ENCODE measurements at places on chromosomes 2 and 18.

- no peak for DNase-seq
These were observed 1073.4 kb upstream of the ZEB2 start for GRCh38 chr2:145593280-145593679.

GRCh38 chr18:74342416-74343043 is 26.9 kb downstream of the C18orf63 start:
- peak; percentile 51 for DNase-seq

DNA sequence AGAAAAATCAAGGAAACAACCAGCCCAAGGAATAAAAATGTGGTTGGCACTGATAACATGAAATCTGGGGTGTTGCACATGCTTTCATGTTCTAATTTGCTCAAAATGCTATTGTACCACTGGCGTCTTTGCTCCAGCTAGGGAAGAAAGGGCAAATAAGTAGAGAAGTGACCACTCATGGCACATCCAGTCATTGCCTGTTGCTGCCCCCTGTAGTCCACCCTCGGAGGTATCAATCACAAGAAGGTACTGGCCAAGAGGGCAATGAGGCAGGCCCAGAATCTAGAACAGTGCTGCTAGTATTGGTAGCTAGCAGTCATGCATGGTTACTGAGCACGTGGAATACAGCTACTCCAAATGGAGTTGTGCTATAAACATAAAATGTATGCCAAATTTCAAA is 213.4 kb downstream of the CDCA7 start:
- peak; percentile 37 for DNase-seq

GRCh38 chr2:136024616-136025015 is 39.2 kb upstream of the DARS1 start:
- DNase-seq = no peak

GRCh38 chr2:69933839-69934613 is 19.1 kb downstream of the MXD1 start:
- DNase-seq = no peak

DNA sequence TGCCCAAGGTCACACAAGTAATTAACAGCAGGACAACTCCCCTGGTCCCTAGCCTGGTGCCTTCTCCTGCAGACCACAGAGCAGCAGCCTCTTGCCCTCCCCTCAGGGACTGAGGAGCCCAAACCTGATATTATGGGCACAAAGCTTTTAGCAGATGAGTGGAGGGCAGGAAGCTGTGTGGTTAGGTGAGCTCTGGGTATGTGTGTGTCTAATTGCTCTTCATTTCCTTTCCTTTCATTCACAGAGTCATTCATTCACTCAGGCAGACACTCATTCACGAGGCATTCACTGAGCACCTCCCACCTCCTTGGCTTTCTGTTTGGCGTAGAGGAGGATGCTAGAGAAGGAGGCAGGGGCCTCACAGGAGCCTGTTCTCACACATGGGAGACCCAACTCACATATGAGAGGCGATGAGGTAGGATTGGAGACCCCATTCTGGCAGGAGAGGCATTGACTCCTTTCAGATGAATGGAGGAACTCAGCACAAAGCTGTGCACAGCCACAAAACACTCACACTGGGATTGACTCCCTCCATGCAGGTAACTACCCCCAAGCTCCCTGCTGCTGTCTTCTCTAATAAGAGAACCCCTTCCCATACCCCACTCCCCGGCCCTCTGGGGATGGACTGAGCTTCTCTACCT is 306.8 kb upstream of the SKOR2 start:
- no peak for DNase-seq

DNA sequence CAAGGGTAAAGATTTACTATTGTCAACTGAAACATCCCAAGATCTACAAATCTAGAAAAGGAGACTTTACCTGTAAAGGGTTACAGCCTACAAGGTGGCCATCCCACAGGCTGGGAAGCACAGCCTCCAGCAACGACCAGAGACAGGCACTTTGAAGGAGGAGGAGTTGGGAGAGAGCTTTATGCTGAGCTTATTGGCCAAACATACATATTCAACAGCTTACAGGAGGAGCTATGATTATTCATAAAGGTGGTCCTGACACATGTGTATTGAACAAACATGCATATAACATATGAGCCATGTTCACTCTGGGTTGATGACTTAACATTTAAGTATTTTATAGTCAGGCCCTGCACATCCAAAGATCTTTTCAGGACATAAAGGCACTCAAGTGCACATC is 11.1 kb upstream of the ABCA12 start:
- no peak for DNase-seq

DNA sequence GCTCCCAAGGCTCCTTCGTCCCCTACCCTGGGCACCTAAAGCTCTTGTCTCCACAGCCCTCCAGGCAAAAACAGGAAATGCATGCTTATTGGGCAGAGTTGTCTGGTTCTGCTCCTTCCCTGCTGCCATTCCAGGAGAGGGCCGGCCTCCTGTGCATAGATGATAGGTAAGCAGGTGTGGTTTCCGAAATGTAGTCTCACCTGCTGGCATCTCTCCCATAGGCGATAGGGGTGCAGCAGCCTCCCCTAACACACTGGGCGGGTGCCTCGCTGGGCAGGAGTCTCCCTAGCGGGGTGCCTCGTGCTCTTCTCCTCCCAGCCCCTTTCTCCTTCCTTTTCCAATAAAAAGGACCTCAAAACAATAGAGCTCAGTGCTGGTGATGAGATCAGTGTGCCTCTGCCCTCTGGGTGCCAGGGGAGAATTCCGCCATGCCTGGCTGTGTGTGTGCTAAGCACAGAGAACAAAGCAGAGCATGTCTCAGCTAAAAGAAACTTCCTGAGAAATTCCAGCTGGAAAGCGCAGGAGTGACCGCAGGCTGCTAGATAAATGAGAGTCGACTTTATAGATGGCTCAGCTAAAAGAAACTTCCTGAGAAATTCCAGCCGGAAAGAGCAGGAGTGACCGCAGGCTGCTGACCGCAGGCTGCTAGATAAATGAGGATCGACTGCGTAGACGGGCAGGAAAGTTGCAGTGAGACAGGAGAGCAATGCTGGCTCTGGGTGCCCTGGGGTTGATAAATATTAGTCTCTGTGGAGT is 11.3 kb upstream of the PXDN start:
- no peak for DNase-seq

- no peak for DNase-seq
These were observed 26.3 kb downstream of the PSME4 start for GRCh38 chr2:53944542-53944941.

DNA sequence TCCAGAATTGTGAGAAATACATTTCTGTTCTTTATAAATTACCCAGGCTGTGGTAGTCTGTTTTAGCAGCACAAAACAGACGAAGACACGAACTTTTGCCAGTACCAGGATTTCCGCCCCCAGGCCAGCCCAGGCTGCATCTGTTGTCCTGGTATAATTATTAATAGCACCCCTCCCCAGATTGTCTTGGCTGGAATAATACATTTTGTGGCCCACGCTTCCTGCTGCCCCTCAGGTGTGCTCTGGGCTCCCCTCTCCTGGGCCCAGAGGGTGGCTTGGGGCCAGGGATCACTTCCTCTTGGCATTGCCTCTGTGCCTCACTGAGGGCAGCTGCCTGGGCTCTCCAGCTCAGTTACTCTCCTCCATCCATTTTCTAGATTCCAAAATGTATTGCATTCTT is 102.1 kb upstream of the HS6ST1 start:
- DNase-seq = no peak

DNA sequence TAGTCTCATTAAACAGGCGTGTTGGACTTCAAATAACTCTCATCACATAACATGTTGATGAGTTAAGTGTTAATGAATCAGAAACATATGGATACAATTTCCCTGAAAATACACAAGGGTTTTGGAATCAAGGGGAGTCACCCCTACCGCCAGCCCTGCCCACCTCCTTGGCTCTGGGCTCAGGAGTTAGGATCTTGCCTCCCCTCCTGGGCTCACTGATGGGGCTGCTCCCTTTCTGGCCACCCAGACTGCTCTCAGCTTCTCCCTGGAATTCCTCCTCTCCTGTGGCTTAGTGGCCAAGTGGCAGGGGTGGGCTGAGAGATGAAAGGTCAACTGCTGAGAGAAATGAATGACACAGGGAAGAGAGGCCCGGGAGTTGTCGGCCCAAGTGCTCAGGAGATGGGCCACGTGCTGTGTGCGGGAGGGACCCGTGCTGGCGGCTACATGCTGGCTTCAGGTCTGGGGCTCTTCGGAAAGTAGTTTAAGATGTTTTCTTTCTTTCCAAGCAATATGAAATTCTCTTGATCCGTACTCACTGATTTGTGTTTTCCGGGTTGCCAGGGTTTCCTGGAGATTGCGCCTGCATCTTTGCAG is 55.8 kb upstream of the TNP1 start:
- no peak for DNase-seq

GRCh38 chr2:45125232-45125631 is 116.0 kb upstream of the SIX2 start:
- no peak for DNase-seq

- peak; percentile 99 for DNase-seq
These were observed 14.9 kb upstream of the ITPRID2 start for GRCh38 chr2:181876614-181877063.

GRCh38 chr2:43754180-43754579 is 19.7 kb upstream of the DYNC2LI1 start:
- DNase-seq = no peak

DNA sequence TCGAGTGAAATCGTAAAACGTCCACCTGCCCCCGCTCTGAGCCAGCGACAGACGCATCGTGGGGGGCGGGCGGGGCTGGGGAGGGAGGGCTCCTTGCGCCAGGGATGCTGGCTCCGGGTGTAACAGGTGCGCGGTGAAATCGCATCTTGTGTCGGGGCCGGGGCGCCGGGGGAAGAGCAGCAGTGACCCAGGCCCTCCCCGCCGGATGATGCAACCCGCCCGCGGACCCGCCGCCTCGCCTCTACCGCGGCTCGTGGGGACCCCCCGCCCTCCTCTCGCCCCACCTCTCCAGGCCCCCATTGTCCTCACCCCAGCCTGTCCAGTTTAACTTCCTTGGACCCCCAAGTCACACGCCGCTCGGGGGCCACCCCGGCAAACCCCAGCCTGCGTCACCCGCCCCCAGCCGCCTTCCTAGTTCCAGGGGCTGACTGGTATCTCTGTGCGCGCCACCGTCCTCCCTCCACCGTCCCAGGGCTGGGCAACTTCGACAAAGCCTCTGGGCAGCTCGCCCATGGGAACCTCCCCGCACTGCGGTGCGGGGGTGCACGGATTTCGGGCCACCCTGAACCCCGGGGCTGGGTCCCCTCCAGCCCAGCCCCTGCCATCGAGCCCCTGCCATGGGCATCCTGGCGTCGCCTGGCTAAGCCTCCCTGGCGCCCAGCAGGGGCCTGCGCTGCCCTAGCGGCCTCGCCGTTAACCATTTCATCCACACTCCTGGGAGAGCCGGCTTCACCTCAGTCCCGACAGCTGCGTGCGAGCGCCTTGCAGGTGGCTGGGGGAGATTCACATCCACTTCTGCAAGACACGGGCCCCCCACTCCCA is 799 bp upstream of the KIF1A start:
- DNase-seq = no peak

DNA sequence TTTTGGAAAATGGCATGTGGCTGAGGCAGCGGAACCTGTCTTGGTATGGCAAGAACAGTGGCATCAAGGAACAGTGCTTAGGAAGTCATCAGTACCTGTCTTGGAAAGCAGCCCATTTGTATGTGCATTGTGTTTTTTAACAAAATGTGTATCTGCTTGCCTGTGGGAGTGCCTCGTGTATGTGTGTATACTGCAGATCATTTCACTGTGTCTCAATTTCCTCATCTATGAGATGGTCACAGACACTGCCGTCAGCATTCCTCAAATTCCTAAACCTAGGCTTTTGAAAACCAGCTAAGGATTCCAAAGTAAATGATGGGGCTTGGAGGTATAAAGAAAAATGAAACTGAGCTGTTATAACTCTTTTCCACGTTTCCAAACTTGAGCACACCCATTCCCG is 441.3 kb downstream of the RND3 start:
- DNase-seq = no peak

GRCh38 chr2:100757621-100758394 is 62.1 kb upstream of the NPAS2 start:
- DNase-seq = no peak

DNA sequence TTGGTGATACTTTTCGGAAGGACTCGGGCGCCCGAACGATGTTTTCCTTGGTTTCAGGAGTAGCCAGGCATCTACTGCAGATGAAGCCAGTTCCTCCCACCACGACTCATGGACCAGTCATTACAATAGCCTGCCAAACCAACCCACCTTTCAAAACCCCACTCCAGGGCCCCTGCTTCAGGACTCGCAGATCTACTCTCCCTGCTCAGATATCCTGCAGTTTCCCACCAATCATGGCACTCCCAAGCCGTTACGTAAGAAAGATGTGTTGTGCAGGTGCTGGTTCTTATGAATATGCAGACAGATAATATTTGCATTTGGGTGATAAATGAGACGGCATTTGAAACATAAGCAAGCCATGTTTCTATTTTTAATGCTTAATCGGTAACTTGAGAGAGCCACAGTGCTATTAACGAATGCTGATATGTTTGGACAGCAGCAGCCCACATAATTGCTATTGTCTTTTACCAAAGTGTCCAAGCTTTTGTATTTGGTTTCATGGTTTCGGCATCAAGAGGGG is 3.5 kb upstream of the CYS1 start:
- no peak for DNase-seq

- DNase-seq = no peak
These were observed 64.2 kb downstream of the SCG2 start for GRCh38 chr2:223537651-223538601.

DNA sequence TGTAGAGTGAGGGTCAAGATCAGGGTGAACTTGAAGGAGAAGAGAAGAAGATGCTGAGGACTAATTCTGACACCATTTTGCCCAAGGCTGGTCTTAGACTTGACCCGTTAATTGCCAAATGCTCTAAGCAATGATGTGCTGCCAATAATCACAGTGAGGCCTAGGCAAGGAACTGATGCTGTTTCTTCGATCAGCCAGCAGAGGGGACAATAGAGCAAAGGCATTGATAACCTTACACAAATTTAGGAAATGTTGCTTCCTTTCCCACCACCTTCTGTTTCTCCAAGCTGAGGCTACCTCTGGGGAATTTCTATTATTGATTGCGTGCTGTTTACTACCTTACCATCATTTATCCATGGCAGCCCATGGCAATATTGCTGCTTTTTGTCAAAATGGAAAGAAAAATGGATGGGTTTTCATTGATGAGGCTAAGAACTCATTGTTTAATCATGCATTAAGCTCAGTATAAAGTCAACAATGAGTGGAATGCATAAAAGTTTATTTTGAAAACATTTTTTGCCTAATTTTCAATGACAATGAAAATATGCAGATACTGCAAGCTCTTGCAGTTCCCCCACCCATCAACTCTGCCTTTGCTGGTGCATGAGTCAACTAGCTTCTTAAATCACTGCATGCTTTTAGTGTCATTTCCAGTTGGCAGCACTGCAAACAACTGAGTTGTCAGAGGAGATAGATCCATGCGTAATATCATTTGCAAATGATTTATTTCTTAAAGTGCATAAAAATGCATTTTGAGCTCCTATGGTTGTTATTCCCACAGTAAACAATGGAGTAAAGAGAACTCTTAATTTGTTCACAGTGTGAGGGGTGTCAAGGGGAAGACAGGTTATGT is 116.4 kb upstream of the NYAP2 start:
- peak; percentile 31 for DNase-seq

All from HCT116 (cell line).